ENCODE measurements at places on chromosomes 13 and 19.

DNA sequence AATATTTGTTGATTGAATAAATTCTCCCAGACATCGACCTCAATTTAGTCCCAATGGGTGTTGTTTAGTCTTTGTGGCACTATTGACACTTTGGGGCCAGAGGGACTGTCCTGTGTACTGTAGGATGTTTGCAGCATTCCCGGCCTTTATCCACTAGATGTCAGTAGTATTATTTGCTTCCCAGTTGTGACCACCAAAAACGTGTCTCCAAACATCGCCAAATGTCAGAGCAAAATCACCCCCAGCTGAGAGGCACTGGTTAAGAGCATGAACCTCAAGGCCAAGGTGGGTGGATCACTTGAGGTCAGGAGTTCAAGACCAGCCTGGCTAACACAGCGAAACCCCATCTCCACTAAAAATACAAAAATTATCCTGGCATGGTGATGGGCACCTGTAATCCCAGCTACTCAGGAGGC, 15.4 kb downstream of the NLRP12 start:
- peak; percentile 55 for DNase-seq

- peak; percentile 94 for DNase-seq
Observed at GRCh38 chr13:95644601-95645052, at the start of gene DZIP1. Gene DZIP1 (minus strand): TSS chr13:95644706. CDS start chr13:95642029, 2,677 bp downstream.

- no peak for DNase-seq
Observed at GRCh38 chr13:64753233-64754000, 2476.7 kb downstream of the PCDH9 start.

- peak; percentile 79 for DNase-seq
Observed at GRCh38 chr19:51020988-51021651, 1.6 kb upstream of the KLK10 start.

DNA sequence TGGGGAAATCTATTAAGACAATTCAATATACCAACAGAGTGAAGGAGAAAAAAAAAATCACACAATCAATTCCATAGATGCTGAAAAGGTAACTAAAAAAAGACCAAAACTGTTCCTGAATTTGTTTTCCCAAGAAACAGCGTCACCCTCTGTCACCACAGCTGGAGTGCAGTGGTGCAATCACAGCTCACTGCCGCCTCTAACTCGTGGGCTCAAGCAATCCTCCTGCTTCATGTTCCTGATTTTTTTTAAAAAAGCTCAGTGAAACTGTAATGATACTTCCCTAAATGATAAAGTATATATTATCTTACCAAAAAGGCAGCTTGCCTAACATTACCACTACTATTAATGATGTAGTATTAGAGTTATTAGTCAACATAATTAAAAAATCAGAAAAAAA, 19.6 kb upstream of the ZFP14 start:
- no peak for DNase-seq

- DNase-seq, result no peak
Observed at GRCh38 chr13:24613755-24614154, 66.5 kb upstream of the ATP12A start.

DNA sequence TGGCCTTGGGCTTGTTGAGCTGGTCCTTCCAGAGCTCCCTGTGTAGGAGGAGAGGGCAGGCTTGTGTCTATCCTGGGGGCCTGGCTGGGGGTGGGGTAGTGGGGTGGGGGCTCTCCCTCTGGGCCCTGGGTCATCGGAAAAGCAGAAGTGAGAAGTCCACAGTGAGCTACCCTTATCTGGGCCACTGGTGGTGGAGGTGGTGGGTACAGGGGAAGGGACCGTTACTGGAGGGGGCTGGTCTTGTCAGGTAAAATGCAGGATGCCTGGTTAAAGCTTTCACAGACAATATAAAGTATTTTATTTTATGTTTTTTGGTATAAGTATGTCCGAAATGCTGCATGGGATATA, 342 bp upstream of the SIGLEC10 start:
- DNase-seq, result no peak

DNA sequence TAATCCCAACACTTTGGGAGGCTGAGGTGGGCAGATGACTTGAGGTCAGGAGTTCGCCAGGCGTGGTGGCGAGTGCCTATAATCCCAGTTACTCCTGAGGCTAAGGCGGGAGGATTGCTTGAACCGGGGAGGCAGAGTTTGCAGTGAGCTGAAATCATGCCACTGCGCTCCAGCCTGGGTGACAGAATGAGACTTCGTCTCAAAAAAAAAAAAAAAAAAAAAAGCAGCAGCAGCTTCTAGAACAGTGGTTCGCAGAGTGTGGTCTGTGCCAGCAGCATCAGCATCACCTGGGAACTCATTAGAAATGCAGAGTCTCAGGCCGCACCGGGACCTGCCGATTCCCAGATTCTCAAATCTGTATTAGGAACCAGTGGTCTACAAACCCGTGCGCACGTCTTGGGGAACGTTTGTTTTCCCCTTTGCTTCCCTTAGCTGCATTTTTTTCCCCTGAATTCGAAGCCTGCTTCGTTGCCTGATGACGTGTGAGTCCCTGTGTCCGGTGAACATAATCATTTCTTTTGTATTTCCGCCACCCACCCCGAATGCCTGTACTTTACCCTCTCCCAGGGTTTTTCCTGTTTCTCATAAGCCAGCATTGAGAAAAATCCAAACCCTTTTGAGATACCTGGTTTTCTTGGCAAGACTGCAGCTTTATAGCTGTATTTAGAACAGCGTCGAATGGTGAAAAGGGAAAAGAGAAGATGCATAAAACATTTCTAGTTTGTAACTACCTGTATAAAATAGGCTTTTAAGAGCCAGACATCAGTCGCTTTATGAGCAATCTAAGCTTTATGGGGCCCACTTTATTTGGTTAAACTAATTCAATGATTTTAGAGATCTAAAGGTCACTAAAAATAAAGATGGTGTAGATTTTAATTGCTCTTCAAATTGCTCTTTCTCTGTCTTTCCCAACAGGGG, 49.8 kb downstream of the BICRA start:
- no peak for DNase-seq

- no peak for DNase-seq
Observed at GRCh38 chr13:51155776-51156515, 44.9 kb upstream of the C13orf42 start.

DNA sequence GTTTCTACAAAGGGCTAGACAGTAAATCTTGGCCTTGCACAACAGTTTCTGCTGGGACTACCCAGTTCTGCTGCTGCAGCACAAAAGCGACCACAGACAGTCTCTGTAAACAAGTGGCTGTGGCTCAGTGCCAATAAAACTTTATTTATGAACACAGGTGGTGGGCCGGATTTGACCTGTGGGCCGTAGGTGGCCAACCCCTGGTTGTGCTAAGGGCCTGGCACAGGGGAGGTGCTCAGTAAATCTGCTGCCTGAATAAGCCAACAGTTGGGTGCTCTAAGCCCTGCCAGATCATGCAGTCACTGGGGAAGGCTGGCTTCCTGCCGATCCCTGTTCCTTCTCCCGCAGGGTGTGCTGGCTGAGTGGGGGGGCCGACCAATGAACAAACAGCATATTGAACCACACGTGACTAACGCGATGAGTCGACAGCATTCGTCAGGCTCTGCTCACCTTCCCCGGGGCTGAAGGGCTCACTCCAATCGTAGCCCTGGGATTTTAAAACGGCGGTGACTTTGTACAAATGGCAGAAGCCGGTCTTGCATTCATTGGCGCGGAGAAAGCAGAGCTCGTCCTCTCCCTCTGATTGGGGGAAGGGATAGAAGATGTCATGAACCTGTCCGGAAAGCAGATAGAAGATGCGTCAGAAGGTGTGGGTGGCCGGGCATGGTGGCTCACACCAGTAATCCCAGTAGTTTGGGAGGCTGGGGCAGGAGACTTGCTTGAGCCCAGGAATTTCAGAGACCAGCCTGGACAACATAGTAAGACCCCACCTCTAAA, 24.3 kb upstream of the MYDGF start:
- no peak for DNase-seq

DNA sequence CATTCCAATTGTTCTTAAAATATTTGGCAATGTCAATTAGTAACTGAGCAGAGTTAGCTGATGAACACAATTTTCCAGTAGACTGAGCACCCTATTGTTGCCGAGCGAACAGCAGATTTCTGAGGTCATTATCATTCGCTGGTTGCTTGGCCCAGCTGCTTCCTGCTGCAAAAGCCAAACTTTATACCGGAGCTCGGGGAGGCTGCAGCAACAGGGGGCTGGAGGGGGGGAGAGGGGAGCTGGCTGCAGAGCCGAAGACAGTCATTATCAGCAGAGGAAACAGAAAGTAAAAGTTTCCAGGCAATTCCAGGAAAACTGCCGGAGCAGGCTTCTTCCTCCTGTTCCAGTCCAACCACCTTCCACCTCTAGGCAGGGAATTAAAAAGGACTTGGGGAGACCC, 77.9 kb downstream of the ZNF536 start:
- DNase-seq, result peak; percentile 96

- DNase-seq, result no peak
Observed at GRCh38 chr19:3135961-3136683, at the start of gene GNA15. Gene GNA15 (plus strand): TSS chr19:3136033. CDS start chr19:3136451, 418 bp downstream.

DNA sequence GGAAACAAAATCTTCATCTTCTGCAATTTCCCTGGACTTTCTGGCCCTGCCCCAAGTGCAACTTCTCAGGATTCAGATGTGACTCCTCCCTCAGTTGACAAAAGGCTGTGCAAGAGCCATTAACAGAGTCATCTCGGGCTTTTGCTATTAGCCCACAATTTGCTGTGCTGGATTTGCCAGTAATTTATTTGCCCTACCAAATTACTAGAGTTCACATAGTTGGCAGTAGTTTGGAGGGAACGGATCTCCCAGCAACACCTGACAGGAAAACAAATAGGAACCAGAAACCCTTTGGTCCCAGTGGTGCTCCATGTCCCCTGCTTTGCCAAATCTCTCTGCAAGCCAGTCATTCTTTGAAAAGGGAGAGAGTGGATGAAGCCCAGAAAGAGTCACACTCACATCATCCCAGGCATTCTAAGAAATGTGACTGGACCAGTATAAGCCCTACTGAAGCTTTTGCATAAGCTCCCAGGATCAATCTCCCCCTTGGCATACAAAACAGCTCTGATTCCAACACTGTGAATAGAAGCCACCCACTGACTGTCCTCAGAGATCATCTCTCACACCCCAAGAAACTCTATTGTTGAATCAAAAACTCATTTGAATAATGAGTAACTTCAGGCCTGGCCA, 350.1 kb upstream of the NBEA start:
- no peak for DNase-seq

DNA sequence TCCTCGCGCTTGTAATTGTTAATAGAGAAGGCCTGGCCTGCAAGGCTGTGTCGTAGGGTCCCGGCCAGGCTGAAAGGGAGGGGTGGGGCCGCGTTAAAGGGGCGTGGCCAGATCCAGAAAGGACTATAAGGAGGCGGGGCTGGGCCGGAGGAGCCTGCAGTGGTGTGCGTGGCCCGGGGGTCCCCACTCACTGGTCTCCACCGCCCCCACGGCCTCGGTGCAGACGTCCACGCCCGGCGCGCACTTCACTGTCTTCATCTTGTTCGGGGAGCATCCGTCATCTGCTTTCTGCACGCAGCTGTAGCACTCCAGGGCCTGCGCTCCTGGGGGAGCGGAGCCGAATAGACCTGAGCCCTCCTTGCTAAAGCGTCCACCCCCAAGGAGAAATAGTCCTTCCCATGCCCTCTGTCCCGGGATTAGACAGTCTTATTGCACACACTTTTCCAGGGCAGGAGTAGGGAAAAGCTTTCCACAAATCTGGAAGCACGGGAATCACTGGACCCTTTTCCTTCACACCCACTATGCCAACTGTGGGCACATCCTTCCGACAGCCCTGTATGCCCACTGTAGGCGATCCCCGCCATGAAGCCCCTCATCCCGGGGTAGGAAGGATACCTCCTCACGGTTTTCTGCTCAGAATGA, 1.2 kb downstream of the LYPD3 start:
- DNase-seq, result no peak

GRCh38 chr13:39463611-39464010, 139.4 kb downstream of the LHFPL6 start:
- DNase-seq, result no peak

DNA sequence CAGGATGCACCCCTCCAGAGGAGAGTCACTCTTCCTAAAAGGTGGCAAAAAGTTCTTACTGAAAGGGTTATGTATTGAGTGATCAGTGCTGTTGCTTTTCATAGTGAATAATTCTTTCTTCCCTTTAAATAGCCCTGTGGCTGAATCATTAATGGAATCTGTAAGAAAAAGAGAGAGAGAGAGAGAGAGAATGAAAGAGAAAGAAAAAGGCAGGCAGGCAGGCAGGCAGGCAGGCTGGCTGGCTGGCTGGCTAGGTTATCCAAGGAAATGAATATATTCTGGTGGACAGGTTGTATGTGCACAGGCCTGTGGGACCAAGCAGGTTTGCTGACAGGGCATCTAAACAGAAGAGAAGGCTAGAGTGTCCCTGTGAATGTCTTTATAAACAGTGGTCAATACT, 100.5 kb downstream of the DLEU7 start:
- no peak for DNase-seq

DNA sequence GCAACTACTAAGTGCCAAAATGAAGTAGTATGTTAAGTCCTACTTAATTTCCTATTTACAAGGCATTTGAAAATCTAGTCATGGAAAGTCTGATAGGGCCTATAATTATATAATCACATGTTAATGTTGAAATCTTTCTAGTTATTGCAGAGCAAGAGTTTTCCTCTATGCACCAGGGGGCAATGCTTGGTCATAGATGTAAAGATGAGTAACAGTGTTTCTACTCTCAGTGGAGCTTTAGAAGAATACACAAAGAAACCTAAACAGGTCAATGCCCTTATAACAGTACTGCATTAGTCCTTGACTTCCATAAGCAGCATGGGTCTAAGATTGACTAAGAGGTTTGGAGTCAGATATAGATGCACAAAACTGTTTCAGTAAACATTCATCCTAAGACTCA, 218.7 kb downstream of the KCTD12 start:
- DNase-seq, result no peak

DNA sequence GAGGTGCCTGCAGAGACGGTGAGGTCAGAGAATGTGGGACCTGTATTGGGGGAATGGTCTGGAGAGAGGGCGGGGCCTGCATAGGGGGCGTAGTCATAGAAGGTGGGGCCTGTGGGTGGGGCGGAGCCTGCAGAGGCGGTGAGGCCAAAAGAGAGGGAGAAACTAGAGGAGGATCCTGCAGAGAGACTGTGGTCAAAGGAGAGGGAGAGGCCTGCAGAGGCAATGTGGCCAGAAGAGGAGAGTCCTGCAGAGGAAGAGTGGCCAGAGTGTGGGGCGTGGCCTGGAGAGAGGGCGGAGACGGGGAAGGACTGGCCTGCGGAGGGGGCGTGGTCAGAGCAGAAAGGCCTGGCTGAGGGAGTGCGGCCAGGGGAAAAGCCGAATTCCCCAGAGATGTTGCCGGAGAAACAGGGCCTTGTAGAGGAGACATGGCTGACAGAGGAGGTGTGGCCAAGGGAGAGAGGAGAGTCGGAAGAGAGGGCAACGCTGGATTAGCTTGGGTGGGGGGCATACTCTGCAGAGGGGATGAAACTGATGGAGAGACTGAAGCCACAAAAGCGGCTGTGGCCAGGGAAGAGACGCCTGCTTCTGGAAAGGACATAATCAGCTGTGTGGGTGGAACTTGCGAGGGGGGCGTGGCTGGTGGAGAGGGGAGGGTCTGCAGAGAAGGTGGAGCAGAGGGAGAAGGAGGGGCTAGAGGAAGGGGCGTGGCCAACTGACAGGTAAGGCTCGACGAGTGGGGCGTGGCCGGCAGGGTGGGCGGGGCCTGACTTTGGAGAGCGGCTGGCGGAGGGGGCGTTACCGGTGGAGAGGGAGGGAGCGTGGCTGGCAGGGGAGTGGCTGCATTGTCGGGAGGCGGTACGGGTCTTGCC, 2.5 kb downstream of the PRR36 start:
- peak; percentile 92 for DNase-seq

- DNase-seq, result no peak
Observed at GRCh38 chr13:112134391-112135075, 67.6 kb downstream of the SOX1 start.
